ENCODE measurements at places on chromosomes 12 and 14.

GRCh38 chr12:123404581-123404980 lies 20.6 kb downstream of the KMT5A start:
- DNase-seq: no peak

DNA sequence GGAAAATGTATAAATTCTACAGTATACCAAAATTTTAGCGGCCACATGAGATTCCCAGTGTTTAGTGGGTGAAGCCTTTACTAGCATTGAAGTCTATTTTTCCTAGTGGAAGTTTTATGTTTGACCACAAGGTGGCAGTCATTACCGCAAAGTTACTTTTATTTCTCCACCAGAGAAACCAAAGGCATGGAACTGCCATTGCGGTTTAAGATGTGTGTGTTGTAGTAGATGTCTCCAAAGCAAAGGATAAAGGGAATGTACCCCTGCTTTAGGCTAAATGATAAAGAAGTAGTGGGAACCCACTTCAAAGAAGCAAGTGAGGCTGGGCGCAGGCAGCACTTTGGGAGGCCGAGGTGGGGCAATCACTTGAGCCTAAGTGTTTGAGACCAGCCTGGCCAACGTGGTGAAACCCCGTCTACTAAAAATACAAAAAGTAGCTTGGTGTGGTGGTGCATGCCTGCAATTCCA lies 140.5 kb downstream of the PRKCH start:
- peak; percentile 54 for DNase-seq

- DNase-seq: no peak
These were observed 18.5 kb downstream of the PACS2 start for GRCh38 chr14:105333020-105333490.

GRCh38 chr12:68861890-68862289 lies 53.9 kb downstream of the MDM2 start:
- DNase-seq: no peak

DNA sequence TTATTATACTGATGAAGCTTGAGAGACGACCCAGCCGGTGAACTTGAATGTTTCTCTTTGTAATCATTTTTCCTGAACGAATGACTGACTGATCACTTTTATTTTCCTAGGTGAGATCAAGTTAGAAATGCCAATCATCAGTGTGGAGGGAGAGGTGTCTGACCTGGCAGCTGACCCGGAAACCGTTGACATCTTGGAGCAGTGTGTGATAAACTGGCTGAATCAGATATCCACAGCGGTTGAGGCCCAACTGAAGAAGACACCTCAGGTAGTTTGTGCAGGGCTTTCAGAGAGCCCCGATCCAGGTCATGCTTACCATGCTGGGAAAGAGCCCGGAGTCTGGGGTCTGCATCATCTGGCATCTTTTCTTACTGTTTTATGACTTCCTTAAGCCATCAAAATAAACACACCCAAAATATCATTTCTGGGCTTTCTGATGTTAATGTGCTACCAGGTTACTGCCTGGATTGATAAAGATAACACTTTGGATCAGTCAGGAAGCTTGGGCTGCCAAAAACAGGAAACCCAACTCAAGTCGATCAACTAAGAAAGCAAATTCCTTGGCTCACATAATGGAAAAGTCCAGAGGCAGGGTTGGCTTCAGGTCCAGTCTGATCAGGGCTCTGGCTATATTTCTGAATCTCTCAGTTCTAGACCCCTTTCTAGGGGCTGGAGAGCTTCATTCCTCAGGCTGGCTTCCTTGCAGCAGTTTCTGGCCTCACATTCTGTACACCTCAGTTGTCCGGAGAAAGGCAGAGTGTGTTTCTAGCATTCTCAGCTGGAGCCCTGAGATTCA lies 21.1 kb downstream of the DNAH10 start:
- DNase-seq: no peak

DNA sequence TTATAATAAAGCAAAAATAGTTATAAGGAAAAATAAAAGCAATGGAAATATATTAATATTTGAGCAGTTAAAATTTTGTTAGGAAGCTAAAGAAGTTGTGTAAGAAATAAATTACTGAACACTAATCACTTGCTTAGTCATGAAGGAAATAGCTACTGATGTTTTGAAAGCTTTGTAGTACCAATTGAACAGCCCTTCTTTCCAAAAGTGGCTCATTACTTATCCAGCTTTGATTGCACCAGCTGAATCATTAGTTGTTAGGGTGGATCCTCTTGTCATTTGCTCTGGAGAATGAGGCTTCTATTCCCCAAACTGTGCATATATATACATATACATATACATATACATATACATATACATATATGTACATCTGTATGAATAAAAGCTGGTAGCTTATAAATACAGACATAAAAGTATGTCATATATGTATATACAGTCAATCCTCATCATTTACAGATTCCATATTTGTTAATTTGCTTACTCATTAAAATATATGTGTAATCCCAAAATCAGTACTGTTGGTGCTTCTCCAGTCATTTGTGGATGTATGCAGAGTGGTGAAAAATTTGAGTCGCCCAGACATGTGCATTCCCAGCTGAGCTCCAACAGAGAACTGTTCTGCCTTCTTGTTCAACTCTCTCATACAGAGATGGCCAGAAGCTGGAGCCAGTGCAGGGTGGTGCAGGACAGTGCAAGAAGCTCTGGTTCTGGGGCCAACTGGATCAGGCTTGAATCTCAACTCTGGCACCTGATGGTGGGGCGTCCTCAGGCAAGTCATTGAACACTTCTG lies 214.1 kb downstream of the RPAP3 start:
- no peak for DNase-seq

DNA sequence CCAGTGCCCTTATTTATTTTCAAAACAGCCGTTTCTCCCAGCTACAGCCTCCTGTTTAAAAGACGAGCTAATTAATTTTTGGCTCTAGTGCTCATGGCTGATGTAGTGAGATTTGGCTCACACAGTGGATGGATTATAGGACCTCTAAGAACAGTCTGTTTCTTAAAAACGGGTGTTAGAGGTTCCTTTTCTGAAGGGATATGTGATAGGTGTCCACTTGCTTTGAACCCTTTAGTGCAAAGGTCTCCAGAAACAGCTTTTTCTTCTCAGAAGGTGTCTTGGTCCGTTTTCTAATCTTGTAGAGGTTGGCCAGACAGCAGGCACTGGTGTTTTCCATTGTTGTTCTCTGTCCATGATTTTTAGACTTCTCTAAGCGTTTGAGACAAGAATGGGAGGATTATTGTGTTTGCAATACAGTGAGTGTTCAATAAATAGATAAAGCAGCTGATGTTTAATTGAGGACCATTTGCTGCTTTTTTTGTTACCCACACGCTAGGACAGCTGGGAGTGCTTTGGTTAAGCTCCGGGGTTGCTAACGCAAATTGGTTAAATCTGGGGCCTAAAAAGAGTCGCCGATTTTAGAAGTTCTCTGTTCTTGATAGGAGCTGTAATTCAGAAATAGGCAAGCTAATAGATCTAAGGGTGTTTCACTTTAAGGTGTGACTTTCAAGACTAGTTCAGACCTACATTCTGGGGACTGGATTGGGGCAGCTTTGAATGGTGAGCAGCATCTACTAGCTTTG lies 1.0 kb downstream of the BORCS5 start:
- DNase-seq: peak; percentile 20

DNA sequence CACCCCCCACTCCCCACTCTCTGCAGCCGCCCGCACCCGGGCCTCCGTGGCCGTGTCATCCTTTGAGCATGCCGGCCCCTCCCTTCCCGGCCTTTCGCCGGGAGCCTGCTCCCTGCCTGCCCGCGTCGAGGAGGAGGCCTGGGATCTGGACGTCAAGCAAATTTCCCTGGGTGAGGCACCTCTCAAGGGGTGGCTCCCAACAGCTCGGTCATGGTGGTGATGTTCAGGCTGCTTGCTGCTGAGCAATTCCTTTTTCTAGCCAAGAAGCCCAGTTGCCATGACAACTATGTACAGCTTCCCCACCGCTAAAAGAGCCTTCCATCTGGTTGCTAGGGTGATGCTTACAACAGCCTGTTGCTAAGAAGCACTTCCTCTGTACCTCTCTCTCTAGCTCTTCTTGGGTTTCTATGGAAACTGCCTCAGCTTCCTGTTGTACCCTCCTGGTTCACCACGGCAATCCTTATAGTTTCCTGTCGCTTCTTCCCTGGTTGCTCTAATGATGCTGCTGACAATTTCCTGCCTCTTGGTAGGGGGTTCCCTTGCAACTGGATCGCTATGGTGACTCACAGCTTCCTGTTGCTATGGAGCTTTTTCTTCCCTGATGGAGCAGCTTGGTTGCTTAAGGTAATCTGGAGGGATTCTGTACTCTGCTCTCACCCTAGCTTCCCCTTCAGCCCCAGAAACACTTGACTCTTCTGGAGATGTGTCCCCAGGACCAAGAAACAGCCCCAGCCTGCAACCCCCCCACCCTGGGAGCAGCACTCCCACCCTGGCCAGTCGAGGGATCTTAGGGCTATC lies 11.0 kb downstream of the ZNF219 start:
- DNase-seq: peak; percentile 74

- no peak for DNase-seq
These were observed 48.8 kb downstream of the SYNE3 start for GRCh38 chr14:95467657-95468056.

- DNase-seq: no peak
These were observed 50.1 kb upstream of the OR5AU1 start for GRCh38 chr14:21205678-21206581.

DNA sequence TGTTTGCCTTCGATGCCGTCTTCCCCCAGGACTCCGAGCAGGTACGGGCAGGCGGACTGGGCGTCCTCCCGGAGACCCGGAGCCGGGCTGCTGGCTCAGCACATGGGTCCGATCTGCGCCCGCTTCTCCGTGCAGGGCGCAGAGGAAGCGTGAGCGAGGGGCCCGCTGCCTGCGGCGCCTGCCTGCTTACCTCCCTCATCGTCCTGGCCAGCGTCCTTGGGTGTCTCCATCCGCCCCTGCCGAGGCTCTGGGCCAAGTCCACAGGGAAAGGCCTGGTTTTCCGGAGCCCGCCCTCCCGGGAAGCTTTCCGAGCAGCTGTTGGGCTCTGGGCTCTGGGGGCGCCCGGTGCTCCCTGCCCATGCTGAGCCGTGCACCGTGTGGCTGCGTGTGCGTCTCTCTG lies 33.5 kb downstream of the KIF26A start:
- no peak for DNase-seq

DNA sequence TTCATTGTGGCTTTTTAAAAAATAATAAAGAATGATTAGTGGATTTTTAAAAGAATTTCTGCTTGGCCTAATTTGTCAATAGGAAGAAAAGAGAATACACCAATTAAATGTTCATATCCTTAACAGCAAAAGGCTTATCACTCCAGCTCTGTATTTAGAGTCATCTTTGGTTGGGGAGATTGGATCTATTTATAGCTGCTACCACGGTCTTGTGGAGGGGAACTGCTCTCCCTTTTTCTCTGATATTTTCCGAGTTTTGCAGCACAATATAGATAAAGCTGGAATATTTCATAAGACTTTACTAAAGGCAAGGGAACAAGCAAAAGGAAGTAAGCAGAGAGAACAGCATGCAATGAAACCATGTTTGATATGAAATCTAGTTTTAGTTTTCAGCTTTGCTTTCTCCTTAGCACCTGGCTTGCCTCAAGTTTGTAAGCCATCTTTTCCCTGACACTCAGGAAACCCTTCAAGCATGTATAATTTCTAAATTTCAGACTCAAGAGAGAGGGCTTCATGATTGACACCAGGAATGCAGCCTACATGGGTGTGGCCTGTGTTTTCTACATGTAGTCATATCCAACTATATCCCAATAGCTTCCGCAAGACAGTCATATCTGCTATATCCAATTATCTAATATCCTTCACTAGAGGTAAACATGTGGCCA lies 35.2 kb downstream of the BRMS1L start:
- DNase-seq: peak; percentile 15

DNA sequence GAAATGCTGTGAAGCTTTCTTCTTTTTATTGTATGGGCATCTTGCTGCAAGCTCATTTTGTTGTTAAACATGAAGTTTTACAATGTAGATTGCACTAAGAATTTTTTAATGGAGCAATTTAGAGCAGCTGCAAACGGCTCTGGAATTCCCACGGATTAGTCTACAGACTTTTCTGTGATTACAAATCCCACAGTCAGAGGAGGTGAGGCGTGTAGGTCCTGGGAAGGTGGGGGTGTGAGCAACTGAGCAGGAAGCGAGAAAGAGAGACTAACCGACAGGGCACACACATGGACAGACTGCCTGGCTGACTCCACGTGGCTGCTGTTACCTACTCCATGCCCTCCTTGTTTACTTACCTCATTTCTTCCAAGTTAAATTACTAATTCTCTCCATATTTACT lies 348.5 kb downstream of the NPAS3 start:
- no peak for DNase-seq

- DNase-seq: no peak
These were observed 329.3 kb upstream of the OR4E1 start for GRCh38 chr14:22002860-22003284.

- no peak for DNase-seq
These were observed 169.2 kb upstream of the PLXNC1 start for GRCh38 chr12:93979189-93979588.

DNA sequence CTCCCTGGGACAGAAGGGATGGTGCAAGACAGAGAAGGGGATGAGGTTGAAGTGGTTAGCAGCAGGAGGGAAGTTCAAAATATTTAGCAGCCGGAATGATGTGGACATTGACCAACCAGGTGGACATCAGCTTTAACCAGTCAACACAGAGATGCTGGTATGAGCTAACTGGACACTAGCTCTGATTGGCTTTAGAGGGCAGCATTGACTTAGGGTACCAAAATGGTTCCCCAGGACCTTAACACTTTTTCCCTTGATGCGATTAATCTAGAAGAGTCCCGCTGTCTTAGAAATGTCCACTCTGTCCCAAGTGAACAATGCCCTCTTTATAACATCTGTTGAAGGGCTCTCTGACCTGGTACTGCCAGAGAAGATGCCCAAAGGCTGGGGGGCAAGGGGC lies 134.0 kb upstream of the GSC start:
- DNase-seq: no peak

DNA sequence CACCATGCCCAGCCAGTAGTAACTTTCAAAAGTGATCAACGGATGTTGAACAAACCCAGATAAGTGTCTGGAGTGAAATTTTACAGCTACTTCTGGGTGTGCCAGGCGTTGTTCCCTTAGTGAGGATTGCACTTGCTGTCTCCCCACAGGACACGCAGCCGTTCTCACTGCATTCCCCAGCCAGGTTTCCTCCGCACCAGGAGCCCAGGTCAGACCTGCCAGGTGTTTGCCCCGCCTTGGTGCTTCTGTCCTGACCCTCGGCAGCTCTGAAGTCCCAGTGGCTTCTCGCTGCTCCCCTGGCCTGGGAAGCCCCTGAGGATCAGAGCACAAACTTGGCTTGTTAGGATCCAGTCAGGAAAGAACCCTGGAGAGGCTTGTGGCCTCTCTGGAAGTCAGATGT lies 36.2 kb downstream of the MMAB start:
- no peak for DNase-seq

Measured in DMS79 (cell line).